Bronchial smooth muscle cell (primary cell): ENCODE measurements at places on chromosomes 5 and 9. TPM values are rescaled to one million over a fixed set of nuclear protein-coding genes. Genes with fewer than 3 reads are reported as not detected.

Gene REEP2
- total RNA-seq: 9.8 and 16.4 TPM in 2 replicates

Gene PCDHAC2
- total RNA-seq: under 0.01 and 0.09 TPM in 2 replicates

Gene ZNF883
- total RNA-seq: 2.4 and 4.1 TPM in 2 replicates

Gene SMIM33
- total RNA-seq: not detected in 2 replicates

Gene SPATA31E1
- total RNA-seq: under 0.01 TPM in 1 of 2 replicates, not detected in the other

Gene SLC12A2
- 15.3 and 24.0 TPM in 2 replicates for total RNA-seq

Gene AHRR
- 23.8 and 29.2 TPM in 2 replicates for total RNA-seq

Gene NPDC1
- 11.5 and 13.1 TPM in 2 replicates for total RNA-seq

Gene TPPP
- total RNA-seq: under 0.01 and 0.09 TPM in 2 replicates

Gene PCDHGC4
- 3.2 and 3.3 TPM in 2 replicates for total RNA-seq

Gene CARTPT
- not detected in 2 replicates for total RNA-seq

Gene PCDHGA3
- 1.0 and 1.9 TPM in 2 replicates for total RNA-seq

Gene NTNG2
- total RNA-seq: 3.5 and 4.0 TPM in 2 replicates

Gene PCDHB13
- 0.32 and 0.94 TPM in 2 replicates for total RNA-seq

Gene HAVCR2
- total RNA-seq: 0.16 and 3.3 TPM in 2 replicates

Gene ECSCR
- total RNA-seq: not detected in 2 replicates

Gene NIPSNAP3A
- total RNA-seq: 12.4 and 26.0 TPM in 2 replicates

Gene GABRB2
- not detected in 2 replicates for total RNA-seq

Gene GCNT1
- 14.7 and 15.0 TPM in 2 replicates for total RNA-seq

Gene SVEP1
- total RNA-seq: 28.2 and 62.5 TPM in 2 replicates

Gene SPINK7
- not detected in 2 replicates for total RNA-seq

Gene ABHD17B
- 13.1 and 14.5 TPM in 2 replicates for total RNA-seq

Gene MCTP1
- total RNA-seq: 0.69 and 4.4 TPM in 2 replicates
